ENCODE measurements at places on chromosomes 7 and 10. TPM values are rescaled to one million over a fixed set of nuclear protein-coding genes. Genes with fewer than 3 reads are reported as not detected.

- no peak for DNase-seq
These were observed 49.5 kb upstream of the ZNF32 start for GRCh38 chr10:43698156-43698555.

- no peak for DNase-seq
These were observed 7.0 kb upstream of the HOXA11 start for GRCh38 chr7:27191833-27192545.

GRCh38 chr7:112908086-112908485 lies 117.9 kb upstream of the TMEM168 start:
- no peak for DNase-seq

DNA sequence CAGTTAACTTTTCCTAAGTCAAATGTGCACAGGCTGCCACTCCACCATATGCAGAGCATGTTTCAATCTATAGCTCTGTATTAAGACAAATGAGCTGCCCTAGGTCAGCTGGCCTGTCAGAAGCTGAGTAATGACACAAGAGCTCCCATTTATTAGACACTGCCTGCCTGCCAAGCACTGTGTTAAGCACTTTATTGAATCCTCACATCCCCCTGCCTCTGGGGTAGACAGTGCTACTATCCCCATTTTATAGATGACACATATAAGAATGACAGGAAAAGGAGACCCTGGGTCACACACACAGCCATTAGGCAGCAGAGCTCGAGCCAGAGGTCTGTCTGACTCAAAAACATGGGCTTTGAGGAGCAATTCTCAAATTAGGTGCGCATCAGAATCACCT lies 179.8 kb upstream of the PDE1C start:
- no peak for DNase-seq

GRCh38 chr10:18222866-18223265 lies 82.6 kb downstream of the CACNB2 start:
- DNase-seq: no peak

DNA sequence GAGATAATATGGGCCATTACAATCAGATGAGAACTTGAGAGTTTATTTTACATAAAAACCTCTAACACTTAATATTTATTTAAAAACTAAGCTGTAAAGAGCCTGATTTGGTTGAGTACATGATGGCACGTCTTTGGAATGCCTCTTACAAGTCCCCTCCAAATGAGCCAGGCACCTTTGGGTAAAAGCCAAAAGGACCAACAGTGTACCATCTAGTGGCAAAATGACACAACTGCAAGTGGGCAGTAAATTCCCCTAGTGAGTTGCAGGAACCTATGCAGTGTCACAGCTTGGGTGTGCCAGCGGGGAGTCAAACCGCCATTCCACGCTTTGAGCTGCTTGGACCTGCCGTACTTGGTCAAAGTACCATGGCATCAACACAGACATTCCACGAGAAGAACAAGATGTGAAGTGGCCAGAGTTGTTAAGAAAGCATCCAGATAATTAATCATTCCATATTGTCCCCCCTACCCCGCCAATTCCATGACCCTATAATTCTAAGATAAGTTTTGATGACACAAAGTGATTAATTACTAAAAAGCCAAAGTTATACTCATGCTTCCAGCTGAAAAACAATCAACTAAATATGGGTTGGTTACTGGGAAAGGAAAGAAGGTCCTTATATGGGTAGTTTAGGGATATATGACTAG lies 115.2 kb downstream of the SORBS1 start:
- peak; percentile 70 for DNase-seq

DNA sequence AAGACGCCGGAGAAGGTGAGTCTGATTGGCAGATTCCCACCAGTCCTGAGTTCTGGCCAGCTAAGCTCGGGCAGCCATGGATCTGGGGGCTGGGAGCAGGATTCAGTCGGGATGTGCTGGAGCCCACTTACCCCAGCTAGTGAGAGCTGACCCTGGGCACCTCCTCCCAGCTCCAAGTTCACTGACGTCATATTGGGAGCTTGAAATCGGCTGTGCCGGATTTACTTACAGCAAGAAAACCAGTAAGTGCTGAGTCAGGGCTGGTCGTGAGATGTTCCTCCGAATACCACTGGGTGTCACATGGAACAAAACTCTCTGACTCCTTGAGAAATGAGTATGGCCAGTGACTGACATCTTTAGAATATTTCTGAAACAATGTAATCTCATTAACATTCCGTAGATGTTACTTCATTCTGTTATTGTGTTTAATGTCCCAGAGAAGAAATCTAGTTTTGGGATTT lies 621.2 kb downstream of the SDK1 start:
- DNase-seq: peak; percentile 20

DNA sequence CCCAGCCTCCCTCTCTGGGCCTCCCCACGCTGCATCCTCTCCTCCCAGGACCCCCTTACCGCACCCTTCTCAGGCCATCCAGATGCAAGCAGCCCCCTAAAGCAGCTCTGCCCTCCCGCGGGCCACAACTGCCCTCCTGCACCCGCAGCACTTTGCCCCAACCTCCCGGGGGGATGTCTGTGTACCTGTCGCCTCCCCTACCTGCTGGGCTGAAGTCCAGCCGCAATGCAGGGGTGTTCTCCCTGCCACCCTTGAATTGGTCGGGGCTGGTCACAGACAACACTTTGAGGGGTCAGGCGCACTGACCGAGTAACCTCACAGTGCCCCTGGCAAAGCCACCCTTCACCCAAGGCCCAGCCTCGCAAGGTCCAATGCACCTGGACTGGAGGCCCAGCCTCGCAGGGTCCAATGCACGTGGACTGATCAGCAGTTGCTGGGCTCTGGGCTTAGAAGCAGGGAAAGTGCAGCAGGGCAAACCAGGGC lies 8.3 kb upstream of the CALML5 start:
- no peak for DNase-seq

GRCh38 chr7:9091282-9091681 lies 657.9 kb downstream of the NXPH1 start:
- no peak for DNase-seq

GRCh38 chr7:99139036-99139435 lies 4.9 kb downstream of the SMURF1 start:
- no peak for DNase-seq

GRCh38 chr10:99421233-99421739 lies 9.1 kb downstream of the GOT1 start:
- no peak for DNase-seq

- no peak for DNase-seq
These were observed 859.4 kb downstream of the TYW1 start for GRCh38 chr7:67856046-67856445.

The ATE1 gene
- 14.8 TPM for total RNA-seq

The H2BK1 gene
- not detected for total RNA-seq

The CRHR2 gene
- 0.21 TPM for total RNA-seq

The PNLIPRP2 gene
- total RNA-seq: not detected

The JMJD1C gene
- 215 TPM for total RNA-seq
